ENCODE measurements at places on chromosomes 5 and 9. TPM values are rescaled to one million over a fixed set of nuclear protein-coding genes. Genes with fewer than 3 reads are reported as not detected.

Gene ADGRD2
- 1.6 TPM for total RNA-seq

Gene IQGAP2
- total RNA-seq, result 64.4 TPM

Gene PCDHB8
- 4.6 TPM for total RNA-seq

Gene RGP1
- total RNA-seq, result 30.0 TPM

Gene PTGES
- total RNA-seq, result 2.5 TPM

Gene MEGF10
- total RNA-seq, result 24.5 TPM

Gene GLRA1
- total RNA-seq, result not detected

Gene PDZD2
- 7.5 TPM for total RNA-seq

Gene FXN
- total RNA-seq, result 28.7 TPM

- H3K4me1 ChIP-seq, result peaks cover 21% of the 10 kb centered on the region
- H3K4me3 ChIP-seq, result no peak overlapping the region
- no peaks in the 10 kb centered on the region for H3K27me3 ChIP-seq
- no peak overlapping the region for H3K27ac ChIP-seq
- peak; percentile 24 for DNase-seq
Observed at GRCh38 chr5:139131465-139131864, 66.7 kb downstream of the SIL1 start.

- peaks cover 14% of the 10 kb centered on the region for H3K4me1 ChIP-seq
- DNase-seq, result no peak
- no peaks in the 10 kb centered on the region for H3K36me3 ChIP-seq
- H3K4me3 ChIP-seq, result no peak overlapping the region
- no peak overlapping the region for H3K27ac ChIP-seq
Observed at GRCh38 chr5:50406877-50407276, 34.2 kb downstream of the EMB start.

DNA sequence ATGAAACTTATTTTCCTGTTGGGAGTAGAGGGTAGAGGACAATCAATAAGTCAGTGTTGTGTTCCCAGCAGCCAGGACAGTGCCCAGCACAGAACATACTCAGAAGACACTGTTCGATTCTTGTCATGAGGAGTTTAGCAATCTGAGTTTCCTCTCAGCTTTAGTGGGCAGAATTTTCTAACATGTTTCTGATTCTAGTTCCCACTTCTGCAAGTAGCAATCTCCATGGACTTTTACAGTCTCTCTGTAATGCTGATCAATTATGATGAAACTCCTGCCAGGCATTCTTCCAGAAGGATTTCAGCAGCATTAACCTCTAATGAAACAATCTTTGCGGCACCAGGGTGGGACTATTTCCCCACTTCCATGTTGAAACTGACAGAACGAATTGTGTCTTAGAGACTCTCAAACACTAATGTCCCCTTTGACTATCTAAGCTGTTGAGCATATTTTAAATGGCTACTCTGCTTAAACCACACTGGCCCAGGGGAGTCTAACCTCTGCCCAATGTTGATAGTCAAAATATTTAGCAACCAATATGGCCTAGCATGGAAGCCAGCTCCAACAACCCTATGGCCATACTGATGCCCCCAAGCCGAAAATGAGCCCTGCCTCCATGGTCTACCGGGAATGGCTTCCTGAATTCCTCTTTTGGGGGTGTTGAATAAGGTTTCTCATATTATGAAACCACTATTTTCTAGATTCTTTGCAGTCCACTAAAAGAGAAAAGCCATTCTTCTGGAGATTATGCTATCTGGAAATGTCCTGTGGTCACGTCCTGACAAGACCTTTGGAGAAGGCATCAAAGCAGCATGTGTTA, 484.3 kb downstream of the BNC2 start:
- H3K4me3 ChIP-seq, result no peak overlapping the region
- peaks cover 4% of the 10 kb centered on the region for H3K4me1 ChIP-seq
- no peak for DNase-seq
- H3K36me3 ChIP-seq, result no peaks in the 10 kb centered on the region
- no peaks in the 10 kb centered on the region for H3K27me3 ChIP-seq
- no peak overlapping the region for H3K27ac ChIP-seq

GRCh38 chr9:126016579-126017290, 269.6 kb downstream of the PBX3 start:
- H3K27ac ChIP-seq, result no peak overlapping the region
- DNase-seq, result no peak
- H3K36me3 ChIP-seq, result no peaks in the 10 kb centered on the region
- H3K4me3 ChIP-seq, result no peak overlapping the region
- no peaks in the 10 kb centered on the region for H3K27me3 ChIP-seq

GRCh38 chr5:115271295-115272050, 8.8 kb upstream of the PGGT1B start:
- no peak overlapping the region for H3K4me3 ChIP-seq
- H3K27me3 ChIP-seq, result no peaks in the 10 kb centered on the region
- H3K27ac ChIP-seq, result no peak overlapping the region
- no peak for DNase-seq

GRCh38 chr5:154473581-154474283, 4.3 kb downstream of the HAND1 start:
- H3K4me1 ChIP-seq, result peaks cover 49% of the 10 kb centered on the region
- H3K27ac ChIP-seq, result no peak overlapping the region
- no peaks in the 10 kb centered on the region for H3K36me3 ChIP-seq
- H3K27me3 ChIP-seq, result peaks cover 100% of the 10 kb centered on the region

DNA sequence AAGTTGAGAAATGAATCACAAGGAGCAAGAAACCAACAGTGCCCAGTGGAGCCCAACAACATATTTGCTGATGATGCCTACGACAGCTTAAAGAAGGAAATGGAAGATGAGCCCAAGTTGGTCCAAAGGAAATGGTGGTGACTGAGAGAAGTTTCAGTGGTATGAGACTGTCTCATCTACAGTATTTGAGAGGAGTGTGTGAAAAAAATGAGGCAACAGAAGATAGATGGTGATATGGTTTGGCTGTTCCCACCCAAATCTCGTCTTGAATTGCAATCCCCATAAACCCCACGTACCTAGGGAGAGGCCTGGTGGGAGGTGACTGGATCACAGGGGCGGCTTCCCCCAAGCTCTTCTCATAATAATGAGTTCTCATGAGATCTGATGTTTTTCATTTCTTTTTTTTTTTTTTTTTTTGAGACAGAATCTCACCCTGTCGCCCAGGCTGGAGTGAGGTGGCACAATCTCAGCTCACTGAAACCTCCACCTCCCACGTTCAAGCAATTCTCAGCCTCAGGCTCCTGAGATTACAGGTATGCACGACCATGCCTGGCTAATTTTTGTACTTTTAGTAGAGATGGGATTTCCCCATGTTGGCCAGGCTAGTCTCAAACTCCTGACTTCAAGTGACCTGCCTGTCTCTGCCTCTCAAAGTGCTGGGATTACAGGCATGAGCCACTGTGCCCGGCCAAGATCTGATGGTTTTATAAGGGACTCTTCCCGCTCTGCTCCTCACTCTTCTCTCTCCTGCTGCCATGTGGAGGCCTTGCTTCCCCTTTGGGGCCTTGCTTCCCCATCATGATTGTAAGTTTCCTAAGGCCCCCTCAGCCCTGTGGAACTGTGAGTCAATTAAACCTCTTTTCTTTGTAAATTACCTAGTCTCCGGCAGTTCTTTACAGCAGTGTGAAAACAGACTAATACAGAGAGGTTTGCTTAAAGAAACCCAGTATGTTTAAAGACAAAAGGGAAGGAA, 30.2 kb downstream of the EFCAB9 start:
- H3K27me3 ChIP-seq, result no peaks in the 10 kb centered on the region
- H3K4me1 ChIP-seq, result peaks cover 10% of the 10 kb centered on the region
- no peak overlapping the region for H3K4me3 ChIP-seq
- H3K36me3 ChIP-seq, result peaks cover 26% of the 10 kb centered on the region
- H3K27ac ChIP-seq, result peak overlapping the region; percentile 79

DNA sequence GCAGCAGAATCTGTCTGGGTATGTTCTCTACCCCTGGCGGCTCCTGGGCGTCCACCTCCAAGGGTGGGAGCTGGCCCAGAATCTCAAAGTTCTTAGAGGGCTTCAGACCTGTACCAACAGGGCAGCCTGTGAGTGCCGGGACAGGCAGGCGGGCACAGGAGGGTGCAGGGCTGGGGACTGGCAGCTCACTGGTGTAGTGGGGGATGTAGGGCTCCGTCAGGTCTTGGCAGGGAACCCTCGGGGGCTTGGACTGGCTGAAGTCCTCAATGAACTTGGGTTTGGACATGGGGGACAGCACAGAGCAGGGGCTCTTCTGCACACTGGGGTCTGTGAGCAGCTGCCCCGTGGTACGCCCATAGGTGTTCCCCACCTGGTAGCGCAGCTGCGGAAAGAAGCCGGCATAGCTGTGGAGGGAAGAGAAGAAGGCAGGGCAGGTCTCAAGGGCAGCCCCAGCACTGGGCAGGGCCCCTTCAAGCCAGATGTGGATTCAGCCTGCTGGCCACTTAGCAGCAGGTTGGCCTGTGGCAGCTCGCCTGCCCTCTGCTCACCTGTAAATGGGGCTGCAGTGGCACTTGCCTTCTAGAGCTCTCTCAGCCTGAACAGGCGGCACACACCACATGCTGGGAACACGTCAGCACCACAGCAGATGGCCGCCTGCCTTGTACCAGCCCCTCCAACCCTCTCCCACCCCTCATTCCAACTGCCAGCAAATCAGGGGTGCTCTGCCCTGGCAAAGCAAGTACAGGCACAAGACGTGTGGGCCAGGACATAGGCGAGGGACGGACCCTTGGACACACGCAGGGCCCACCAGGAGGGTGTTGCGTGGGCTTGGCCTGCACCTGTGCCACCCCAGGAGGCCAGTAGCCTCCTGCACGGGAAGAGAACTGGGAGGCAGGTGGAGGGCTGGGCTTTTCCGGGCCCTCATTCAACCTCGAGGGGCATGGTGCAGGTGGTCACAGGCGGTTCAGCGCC, 4.6 kb downstream of the TUBB4B start:
- DNase-seq, result no peak
- peaks cover 4% of the 10 kb centered on the region for H3K27me3 ChIP-seq
- peaks cover 20% of the 10 kb centered on the region for H3K36me3 ChIP-seq
- H3K27ac ChIP-seq, result no peak overlapping the region

DNA sequence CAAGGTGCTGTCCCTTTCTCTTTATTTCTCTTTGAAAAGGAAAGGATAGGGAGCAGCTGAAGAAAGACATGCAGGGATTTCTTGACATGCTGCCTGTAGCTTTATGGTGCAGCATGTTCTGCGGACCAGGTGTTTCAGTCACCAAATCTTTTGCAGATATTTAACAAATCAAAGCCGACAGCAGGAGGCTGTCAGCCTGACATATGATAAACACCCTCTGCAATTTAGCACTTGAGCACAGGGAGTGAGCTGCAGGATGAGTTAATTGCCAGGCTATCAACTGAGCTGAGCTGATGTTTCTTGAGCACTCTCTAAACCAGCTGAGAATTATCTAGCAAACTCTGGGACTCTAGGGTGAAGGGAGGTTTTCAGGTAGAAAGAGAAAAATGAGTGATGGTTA, 212.8 kb upstream of the ATP10B start:
- no peak overlapping the region for H3K4me3 ChIP-seq
- no peak overlapping the region for H3K27ac ChIP-seq
- no peaks in the 10 kb centered on the region for H3K36me3 ChIP-seq
- H3K4me1 ChIP-seq, result peaks cover 11% of the 10 kb centered on the region

DNA sequence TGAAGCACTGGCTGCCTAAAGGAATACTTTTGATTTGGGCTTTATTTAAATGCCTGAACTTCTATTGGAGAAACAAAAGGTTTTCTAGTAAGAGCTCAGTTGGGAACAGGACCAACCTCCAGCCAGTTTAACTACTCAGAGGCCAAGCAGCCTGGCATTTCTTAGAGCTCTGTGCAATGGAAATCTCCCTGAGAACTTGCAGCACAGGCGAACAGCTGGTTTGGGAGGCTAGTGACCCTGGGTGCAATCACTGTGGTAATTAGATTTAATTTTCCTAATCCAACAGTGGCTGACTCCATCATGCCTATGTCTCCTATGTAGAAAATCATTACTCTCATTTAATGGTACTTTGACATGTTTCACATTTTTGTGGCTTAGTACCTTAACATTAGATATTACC, 1.0 kb upstream of the CDH6 start:
- H3K4me3 ChIP-seq, result peak overlapping the region; percentile 73
- DNase-seq, result no peak
- no peaks in the 10 kb centered on the region for H3K36me3 ChIP-seq
- H3K4me1 ChIP-seq, result peaks cover 31% of the 10 kb centered on the region

- H3K36me3 ChIP-seq, result peaks cover 5% of the 10 kb centered on the region
- peak overlapping the region; percentile 94 for H3K27ac ChIP-seq
- H3K4me1 ChIP-seq, result peaks cover 92% of the 10 kb centered on the region
- H3K27me3 ChIP-seq, result no peaks in the 10 kb centered on the region
- H3K4me3 ChIP-seq, result peak overlapping the region; percentile 61
Observed at GRCh38 chr9:23740531-23740930, 85.5 kb downstream of the ELAVL2 start.

DNA sequence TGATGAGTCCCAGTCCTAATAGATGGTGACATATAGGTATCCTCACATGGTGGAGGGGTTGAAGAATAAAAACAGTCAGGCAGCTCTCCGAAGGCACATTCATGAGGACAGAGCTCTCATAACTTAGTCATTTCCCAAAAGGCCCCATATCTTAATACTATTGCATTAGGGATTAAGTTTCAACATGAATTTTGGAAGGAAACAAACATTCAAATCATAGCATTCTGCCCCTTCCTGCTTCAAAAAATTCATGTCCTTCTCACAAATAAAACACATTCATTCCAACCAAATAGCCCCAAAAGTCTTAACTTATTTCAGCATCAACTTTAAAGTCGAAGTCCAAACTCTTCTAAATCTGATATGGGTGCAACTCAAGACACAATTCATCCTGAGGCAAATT, 277.2 kb upstream of the NR4A3 start:
- no peak overlapping the region for H3K4me3 ChIP-seq
- H3K27ac ChIP-seq, result no peak overlapping the region
- H3K27me3 ChIP-seq, result no peaks in the 10 kb centered on the region
- no peaks in the 10 kb centered on the region for H3K36me3 ChIP-seq
- no peak for DNase-seq

GRCh38 chr5:68139611-68140441, 75.7 kb upstream of the PIK3R1 start:
- H3K27ac ChIP-seq, result no peak overlapping the region
- peaks cover 3% of the 10 kb centered on the region for H3K27me3 ChIP-seq
- peaks cover 16% of the 10 kb centered on the region for H3K36me3 ChIP-seq
- no peak overlapping the region for H3K4me3 ChIP-seq
- no peak for DNase-seq
- H3K4me1 ChIP-seq, result peaks cover 19% of the 10 kb centered on the region

DNA sequence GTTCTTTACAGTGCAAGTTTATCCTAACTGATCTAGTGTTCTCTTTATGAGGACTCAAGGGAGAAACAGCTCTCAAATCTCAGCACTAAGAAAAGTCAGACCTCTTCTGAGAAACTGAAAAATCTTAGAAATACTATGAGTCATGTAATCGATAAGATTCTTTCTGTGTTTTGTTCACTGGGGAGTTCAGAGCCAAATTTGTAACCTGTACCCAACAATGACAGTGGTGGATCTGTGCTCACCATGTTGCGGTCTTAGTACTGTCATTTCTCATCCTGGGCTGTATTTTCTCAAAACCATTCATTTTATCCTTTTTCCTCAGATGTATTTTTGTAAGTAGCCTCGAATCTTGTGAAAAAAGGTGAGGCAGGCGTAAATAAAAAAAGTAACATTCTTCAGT, 146.4 kb downstream of the ACER2 start:
- no peaks in the 10 kb centered on the region for H3K27me3 ChIP-seq
- H3K27ac ChIP-seq, result no peak overlapping the region
- H3K4me1 ChIP-seq, result peaks cover 11% of the 10 kb centered on the region
- peaks cover 25% of the 10 kb centered on the region for H3K36me3 ChIP-seq
